ENCODE measurements at places on chromosomes 16 and 17.

GRCh38 chr16:75385507-75386152 is 47.7 kb downstream of the CFDP1 start:
- H3K4me1 ChIP-seq, result peaks cover 4% of the 10 kb centered on the region
- no peak overlapping the region for H3K27ac ChIP-seq
- DNase-seq, result no peak
- no peak overlapping the region for H3K4me3 ChIP-seq
- peaks cover 14% of the 10 kb centered on the region for H3K27me3 ChIP-seq

DNA sequence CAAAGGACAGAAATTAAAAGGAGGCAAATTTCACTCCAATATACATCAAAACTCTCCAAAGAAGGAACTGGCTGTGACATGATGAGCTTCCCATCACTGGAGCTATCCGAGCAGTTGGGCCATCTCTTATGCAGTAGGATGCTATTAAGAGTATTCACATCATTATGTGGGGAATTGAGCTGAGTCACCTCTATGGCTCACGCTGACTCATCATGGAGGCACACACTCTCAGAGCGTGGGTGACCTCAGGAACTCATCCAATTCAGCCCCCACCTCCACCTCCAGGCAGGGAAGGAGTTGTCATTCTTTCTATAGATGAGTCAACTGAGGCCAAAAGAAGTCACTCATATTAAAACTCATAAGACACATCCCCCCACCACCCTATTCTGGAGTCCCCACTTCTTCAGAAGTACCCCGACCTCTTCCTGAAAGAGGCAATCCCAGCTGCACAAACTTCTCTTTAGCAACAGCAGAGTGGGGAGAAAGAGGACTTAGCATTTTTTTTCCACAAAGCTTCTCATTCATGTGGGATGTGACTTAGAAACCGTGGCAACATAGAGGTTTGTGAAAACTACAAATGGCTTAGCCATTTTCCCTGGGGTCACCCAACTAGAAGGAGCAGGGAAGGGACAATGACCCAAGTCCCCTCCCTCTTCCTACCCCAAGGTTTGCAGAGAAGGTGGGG is 32.5 kb downstream of the ABCC12 start:
- peaks cover 40% of the 10 kb centered on the region for H3K4me1 ChIP-seq
- peak overlapping the region; percentile 36 for H3K27ac ChIP-seq
- H3K27me3 ChIP-seq, result no peaks in the 10 kb centered on the region
- peak; percentile 13 for DNase-seq
- H3K4me3 ChIP-seq, result no peak overlapping the region

GRCh38 chr17:35743626-35744328 is 9.3 kb downstream of the GAS2L2 start:
- H3K4me1 ChIP-seq, result peaks cover 9% of the 10 kb centered on the region
- peaks cover 32% of the 10 kb centered on the region for H3K27me3 ChIP-seq
- no peak for DNase-seq
- no peak overlapping the region for H3K27ac ChIP-seq
- no peaks in the 10 kb centered on the region for H3K36me3 ChIP-seq
- H3K4me3 ChIP-seq, result no peak overlapping the region

DNA sequence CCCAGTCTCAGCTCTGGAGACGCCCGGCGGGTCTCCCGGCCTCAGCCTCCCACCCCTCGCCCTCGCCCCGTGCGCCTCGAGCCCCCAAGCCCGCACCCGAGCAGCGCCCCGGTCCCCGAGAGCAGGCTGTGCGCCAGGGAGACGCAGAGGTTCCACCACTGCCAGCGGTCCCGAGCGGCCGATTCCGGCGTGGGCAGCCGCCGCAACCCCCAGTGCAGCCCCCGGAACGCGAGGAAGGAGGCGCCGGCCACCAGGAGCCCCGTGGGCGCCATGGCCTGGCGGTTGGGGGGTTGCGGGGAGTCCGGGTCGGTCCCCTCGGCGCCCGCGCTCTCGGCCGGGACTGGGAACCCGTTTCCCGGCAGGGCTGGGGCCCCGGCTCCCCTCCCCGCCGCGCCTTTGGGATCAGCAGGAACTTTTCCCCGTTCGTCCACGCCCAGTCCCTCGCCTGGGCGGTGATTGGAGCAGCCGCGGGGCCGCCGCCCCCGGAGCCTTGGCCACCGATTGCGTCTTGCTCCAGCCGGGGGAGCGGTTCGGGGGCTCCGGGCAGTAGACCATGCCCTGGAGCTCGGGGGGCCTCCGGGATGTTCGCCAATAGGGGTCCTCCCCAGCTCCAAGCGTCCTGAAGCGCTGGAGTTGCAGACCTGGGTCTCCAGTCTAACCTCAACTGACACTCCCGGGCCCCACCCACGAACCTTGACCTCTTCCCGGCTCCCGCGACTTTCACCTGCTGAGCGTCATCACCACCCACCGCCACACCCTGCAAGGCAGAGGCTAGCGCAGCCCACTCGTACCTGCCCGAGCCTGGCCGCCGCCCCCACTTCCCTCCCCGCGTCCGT is at the start of gene TLCD2:
Gene TLCD2 (minus strand): TSS at position 407 of the 836 bp plus-strand sequence. CDS start 135 bp downstream, at position 272.
- H3K4me3 ChIP-seq, result peak within 1 kb of the TSS; percentile 64
- DNase-seq, result no peak
- H3K27ac ChIP-seq, result no peak within 1 kb of the TSS
- H3K4me1 ChIP-seq, result peaks cover 14% of the 10 kb centered on the region
- H3K27me3 ChIP-seq, result peaks cover 19% of the 10 kb centered on the region

DNA sequence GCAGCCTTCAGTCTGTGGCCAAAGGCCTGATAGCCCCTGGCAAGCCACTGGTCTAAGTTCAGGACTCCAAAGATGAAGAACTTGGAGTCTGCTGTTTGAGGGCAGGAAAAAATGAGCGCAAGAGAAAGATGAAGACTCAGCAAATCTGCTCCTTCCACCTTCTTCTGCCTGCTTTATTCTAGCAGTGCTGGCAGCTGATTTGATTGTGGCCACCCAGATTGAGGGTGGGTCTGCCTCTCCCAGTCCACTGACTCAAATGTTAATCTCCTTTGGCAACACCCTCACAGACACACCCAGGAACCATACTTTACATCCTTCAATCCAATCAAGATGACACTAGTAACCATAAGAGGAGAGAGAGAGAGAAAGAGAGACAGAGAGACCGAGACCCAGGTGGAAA is 127.6 kb downstream of the UTP18 start:
- H3K27me3 ChIP-seq, result peaks cover 9% of the 10 kb centered on the region
- no peak overlapping the region for H3K27ac ChIP-seq
- H3K36me3 ChIP-seq, result no peaks in the 10 kb centered on the region
- DNase-seq, result no peak
- H3K4me1 ChIP-seq, result no peaks in the 10 kb centered on the region

DNA sequence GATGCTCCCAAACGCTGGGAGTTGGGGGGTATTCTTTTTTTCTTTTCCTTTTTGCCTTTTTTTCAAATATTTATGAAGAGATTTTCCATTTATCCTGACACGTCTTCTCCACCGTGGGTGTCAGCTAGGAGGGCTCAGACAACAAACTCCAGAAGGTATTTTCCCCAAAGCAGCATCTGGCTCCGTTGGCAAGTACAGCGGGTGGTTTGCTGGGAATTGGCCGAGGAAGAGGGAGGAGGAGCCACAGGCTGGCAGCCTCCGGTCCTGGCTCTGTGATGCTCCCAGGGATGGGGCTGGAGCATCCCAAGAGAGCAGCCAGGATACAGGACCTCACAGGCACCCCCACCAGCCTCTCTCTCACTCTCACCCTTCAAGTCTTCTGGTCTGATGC is 10.9 kb upstream of the CACNG4 start:
- H3K4me1 ChIP-seq, result no peaks in the 10 kb centered on the region
- no peaks in the 10 kb centered on the region for H3K36me3 ChIP-seq

Measured in activated T-helper 1 cell treated with anti-CD3 and anti-CD28 coated beads, Interleukin-12 subunit alpha, Interleukin-12 subunit beta, Interleukin-2, Interleukin-4 antibody, amounts not matched to agents 30 ng/mL and 10 ng/mL and 1 ng/mL, durations not matched to agents 14 hours and 24 hours and 36 hours (primary cell).